Endothelial cell of umbilical vein (primary cell): ENCODE measurements at places on chromosomes 2 and 18.
A peak's percentile ranks its signal among the peaks of the same experiment; 100 is the strongest.

DNA sequence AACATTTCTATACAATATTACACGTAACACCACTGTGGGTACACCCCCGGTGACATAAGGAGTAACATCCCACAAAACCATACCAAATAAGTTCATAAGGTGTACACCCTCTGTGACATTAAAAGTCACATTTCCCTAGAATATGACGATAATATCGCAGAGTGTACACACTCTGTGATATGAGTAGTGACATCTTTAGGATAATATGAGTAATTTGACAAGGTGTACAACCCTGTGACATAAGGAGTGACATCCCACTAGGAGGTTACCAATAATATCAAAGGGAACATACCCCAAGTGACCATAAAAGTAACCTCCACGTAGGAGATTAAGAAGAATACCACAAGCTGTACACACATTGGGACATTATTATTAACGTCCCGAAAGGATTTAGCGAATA is 24.0 kb upstream of the TEX261 start:
- DNase-seq: no peak

GRCh38 chr18:8984131-8984721 is 118.3 kb upstream of the NDUFV2 start:
- DNase-seq: no peak

- DNase-seq: no peak
These were observed 12.6 kb upstream of the MAP2 start for GRCh38 chr2:209411296-209411695.

- peak; percentile 80 for DNase-seq
These were observed 38.7 kb downstream of the MCFD2 start for GRCh38 chr2:46876741-46877384.

GRCh38 chr2:160168878-160169277 is 31.2 kb downstream of the ITGB6 start:
- DNase-seq: no peak

DNA sequence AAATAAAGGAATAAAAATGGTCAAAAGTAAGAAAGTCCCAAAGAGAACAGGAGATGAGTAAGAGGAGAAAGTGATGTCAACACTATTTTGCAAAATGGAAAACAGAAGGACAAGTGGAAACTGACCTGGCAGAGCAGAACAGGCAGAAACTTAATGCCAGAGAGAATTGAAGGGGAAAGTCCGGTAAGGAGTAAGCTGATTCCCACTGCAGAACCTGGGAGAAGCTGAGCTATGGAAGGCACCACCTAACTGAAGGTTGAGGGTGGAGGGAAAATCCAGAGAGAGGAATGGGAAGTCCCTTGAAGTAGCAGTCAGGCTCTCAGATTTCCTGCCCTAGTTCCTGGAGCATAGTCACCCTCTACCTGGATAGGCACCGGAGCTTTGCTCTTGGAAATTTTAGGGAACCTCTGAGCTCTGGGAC is 59.8 kb downstream of the MOGAT1 start:
- DNase-seq: no peak

DNA sequence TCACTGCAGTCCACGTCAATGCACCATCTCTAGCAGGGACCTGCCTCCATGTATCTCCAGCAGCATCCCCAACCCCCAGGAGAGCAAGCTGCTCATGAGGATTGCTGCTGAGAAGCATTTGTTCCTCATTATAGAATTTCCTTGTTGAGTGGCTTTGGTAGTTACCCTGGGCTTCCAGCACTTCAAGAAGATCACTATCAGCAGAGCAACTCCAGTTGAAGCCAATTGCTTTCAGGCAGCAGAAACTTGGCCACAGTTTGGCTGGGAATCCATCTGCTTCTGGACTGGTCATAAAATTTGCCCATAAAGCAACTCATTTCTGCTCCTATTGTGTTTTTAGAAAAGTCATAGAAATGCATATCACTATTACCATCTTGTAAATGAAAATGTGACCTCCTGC is 17.4 kb downstream of the TRPM8 start:
- DNase-seq: no peak

- no peak for DNase-seq
These were observed 183.9 kb downstream of the DNER start for GRCh38 chr2:229530434-229530833.

- DNase-seq: no peak
These were observed 210.3 kb upstream of the GCFC2 start for GRCh38 chr2:75920859-75921551.

GRCh38 chr2:86274918-86275275 is 62.5 kb downstream of the REEP1 start:
- DNase-seq: no peak

- DNase-seq: no peak
These were observed 6.2 kb downstream of the PRKD3 start for GRCh38 chr2:37318401-37318800.

DNA sequence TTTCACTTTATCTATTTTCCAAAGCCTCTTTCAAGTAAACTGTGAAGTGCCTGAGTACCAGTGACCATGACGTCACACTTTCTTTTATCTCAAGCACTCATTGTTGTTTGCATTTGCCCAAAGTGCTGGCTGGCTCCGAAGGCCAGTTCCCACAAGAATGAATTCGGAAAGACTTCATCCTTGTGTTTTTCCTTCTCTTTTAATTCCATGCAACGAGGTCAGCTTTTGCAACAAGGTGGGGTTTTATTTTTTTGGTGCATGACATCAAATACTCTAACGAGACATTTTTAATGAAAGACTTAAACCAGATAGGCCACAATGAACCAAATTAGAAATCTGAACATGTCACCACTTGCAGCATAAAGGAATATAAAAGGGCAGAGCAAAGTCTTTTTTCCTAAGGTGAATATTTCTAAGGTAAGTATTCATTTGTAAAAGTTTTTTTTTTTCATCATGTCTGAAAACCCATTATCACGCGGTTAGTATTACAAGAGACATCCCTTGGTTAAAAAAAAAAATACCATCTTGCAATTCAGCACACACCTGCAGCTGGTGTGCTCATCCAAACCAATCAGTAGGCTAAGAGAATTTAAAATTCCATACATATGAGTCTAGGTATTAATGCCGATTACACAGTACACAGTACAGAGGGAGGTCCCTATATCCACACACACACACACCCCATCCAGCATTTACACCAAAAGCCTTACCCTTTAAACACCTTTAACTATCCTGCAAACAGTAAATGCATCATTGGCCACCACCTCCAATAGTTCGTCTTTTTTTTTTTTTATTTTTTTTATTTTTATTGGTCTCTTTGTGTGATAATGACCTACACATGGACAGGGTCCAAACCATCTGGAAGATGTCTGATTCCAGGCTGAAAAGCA is 2.3 kb downstream of the ARL4C start:
- DNase-seq: peak; percentile 46

- no peak for DNase-seq
These were observed 79.4 kb upstream of the AGAP1 start for GRCh38 chr2:235414422-235414821.

DNA sequence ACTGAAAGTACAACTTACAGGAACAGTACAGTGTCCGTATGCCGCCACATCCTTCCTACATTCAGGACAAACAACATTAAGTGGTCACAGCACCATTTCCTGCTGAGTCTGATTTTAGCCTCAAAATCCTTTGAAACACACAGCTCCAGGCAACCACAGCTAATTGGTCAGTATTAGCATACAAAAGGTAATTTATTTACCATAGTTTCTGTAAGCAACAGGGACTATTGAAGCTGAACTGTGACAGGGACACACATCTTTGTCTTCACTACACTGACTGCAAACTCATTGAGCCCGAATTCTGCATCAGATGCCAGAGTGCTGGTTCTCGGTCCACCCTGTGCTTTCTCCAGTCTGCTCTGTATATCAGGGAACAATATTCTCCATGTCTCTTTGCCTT is 151.8 kb downstream of the ST6GAL2 start:
- DNase-seq: no peak

DNA sequence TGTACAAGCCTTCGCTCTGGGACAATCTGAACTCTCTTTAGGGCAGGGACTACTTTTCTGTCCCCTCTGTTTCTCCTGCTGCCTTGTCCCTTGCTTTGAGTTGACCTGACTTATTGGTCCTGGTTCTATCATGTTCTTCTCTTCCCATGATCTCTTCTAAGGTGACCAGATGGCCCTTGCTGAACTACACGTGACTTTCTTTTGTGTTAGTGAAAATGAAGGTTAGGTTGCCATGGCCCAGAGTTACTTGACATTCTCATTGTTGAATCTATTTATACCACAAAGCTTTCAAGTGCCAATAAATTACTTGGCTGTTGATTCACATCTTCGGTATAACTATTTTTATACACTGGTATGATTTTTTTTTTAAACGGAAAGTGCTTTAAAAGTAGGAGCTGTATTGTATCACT is 24.4 kb downstream of the MRPL33 start:
- DNase-seq: peak; percentile 89

- DNase-seq: no peak
These were observed 40.7 kb downstream of the SLC9A2 start for GRCh38 chr2:102660070-102660469.

GRCh38 chr2:212945526-212945925 is 205.9 kb downstream of the IKZF2 start:
- no peak for DNase-seq
